ENCODE measurements at places on chromosomes 11 and 22.
A peak's percentile ranks its signal among the peaks of the same experiment; 100 is the strongest.

DNA sequence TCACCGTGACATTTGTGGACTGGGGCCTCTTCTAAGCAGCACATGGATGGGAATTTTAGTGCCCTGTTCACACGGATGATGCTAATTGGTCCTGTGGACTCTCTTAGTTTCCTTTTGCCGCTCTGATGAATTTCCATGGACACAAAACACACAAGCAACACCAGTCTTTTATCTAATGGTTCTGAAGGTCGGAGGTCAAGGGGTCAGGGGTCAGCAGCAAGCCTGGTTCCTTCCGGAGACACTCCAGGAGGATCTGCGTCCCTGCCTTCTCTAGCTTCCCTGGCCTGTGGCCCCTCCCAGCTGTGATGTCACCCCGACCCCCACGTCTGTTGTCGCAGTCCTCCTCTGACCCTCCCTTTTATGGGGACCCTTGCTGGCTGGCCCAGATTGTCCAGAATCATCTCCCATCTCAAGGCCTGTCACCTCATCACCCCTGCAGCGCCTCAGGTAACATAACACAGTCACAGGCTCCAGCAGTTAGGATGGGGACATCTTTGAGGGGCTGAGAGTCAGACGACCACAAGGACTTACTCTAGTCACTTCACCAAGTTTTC lies 6.8 kb downstream of the NADSYN1 start:
- no peak for DNase-seq

DNA sequence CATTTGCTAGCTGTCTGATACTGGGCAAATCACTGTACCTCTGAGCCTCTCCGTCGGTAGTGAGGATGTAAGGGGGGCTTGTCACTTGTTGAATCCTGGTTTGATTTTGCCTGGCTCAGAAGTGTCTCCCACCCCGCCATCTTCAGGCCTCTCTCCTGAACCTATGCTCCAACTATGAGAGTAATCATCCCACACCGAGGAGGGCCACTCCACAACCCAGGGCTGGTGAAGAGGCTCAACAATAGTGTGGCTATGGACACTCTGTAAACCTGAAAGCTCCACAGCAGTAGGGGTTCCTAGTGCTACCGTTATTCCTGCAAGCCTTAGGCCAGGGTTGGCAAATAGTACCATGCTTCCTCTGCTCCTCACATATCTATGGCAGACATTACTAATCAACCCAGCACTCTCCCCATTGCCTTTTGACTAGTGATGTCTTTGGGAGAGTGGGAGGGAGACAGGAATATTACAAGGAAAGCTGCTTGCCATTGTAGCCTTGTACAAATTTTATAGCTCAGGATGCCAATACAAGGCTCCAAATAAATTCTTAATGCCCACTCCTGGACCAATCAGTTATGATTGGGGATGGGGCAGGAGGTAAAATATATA lies 134.0 kb upstream of the TEAD1 start:
- no peak for DNase-seq

DNA sequence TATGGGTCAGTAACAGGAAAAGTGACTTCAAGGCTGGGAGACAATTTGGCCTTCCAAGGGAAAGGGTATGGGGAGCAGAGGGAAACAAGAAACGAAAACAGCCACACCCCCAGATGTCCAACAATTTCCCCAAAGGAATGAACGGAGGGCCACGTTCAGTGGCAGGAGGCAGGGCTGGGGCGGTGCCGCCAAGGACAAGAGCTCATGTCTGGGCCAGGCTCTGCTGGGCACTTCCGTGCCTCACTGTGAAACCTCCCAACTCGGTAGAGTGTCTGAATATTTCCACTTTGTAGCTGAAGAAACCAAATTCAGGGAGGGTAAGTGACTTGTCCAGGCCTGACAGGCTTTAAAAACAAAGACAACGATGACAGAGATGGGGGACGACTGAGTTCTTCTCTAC lies 11.9 kb downstream of the IFT27 start:
- no peak for DNase-seq

GRCh38 chr11:72753341-72754148 lies 1.3 kb upstream of the ARAP1 start:
- DNase-seq = no peak

DNA sequence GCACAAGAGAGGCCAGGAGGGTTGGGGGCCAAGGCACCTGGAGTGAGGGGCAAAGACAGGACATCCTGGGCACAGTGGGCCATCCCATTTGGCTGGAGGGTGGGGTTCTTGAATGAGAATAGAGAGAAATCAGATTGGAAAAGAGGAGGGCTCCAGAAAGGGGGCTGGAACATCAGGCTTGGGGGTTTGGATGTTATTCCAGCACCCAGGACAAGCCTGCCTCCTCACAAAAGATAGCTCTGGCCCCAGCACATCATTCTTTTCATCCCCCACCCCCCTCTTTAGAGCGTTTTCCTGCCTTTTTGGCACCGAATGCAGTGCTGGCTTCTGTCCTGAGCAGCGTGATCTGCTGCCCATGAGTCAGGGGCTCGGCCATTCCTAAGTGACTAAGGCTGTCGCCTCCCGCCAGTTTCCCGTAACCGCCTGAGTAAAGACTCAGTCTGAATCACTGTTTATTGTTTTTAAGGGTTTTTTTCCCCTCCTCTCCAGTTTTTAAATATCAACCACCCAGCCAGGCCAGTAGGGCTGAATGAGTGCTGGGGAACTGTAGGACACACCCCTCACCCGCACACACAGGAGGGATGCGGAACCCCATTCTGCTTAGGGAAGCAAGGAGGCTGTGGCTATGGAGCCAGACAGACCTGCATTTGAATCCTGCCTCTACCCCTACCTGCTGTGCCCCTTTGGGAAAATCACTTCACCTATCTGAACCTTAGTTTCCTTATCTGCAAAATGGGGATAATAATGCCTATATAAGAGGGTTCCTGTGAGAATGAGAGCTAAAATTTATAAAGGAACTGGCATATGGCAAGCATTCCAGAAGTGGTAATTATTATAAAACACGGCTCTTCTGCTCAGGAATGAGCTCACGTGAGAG lies 32.4 kb upstream of the NAV2 start:
- no peak for DNase-seq

- DNase-seq = no peak
Measured at GRCh38 chr22:42947211-42947990, 67.5 kb downstream of the PACSIN2 start.

DNA sequence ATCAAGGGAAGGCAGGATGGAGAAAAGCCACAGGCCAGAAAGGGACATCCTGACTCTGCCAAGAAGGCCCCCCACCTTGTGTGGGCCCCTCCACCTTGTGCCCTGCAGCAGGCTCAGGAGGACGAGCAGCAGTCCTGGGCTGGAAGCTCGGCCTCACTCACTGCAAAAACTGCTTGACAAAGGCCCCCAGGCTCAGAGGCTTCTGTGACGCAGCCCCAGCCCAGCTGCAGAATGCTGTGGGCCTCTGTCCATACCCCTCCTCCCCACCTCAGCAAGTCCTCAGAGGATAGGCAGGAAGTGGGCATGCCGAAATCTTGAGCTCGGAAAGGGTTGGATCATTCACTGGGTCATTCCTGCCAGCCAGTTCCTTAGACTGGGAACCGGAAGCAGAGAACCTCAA lies 61.9 kb downstream of the NRXN2 start:
- DNase-seq = no peak

GRCh38 chr22:19766511-19767426 lies 6.2 kb downstream of the TBX1 start:
- peak; percentile 49 for DNase-seq

GRCh38 chr11:111045407-111045803 lies 200.1 kb upstream of the POU2AF2 start:
- no peak for DNase-seq

Data from immature natural killer cell (primary cell).